ENCODE measurements at places on chromosomes 7 and 10.

- DNase-seq = no peak
Observed at GRCh38 chr10:71079761-71080380, 132.5 kb upstream of the UNC5B start.

- no peak for DNase-seq
Observed at GRCh38 chr10:51001587-51001986, 72.7 kb upstream of the PRKG1 start.

DNA sequence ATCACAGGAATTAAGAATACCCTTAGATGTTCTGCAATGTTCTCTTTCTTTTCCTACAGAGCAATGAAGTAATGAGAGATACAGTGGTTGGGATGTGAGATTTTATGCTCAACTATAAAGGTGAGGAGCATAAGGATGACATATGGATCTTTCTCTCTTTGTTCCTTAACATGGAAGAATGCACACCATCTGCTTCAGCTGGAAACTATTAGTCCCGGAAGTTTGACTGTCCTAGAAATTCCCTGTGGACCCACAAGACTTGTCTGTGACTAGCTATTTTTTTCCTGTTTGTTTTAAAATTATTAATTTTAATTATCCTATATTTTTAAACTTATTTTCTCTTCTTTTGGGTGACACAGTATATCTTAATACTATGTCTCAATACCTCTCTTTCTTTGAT, 80.2 kb downstream of the DKK1 start:
- no peak for DNase-seq

- DNase-seq = no peak
Observed at GRCh38 chr7:17689361-17689902, 250.9 kb downstream of the SNX13 start.

DNA sequence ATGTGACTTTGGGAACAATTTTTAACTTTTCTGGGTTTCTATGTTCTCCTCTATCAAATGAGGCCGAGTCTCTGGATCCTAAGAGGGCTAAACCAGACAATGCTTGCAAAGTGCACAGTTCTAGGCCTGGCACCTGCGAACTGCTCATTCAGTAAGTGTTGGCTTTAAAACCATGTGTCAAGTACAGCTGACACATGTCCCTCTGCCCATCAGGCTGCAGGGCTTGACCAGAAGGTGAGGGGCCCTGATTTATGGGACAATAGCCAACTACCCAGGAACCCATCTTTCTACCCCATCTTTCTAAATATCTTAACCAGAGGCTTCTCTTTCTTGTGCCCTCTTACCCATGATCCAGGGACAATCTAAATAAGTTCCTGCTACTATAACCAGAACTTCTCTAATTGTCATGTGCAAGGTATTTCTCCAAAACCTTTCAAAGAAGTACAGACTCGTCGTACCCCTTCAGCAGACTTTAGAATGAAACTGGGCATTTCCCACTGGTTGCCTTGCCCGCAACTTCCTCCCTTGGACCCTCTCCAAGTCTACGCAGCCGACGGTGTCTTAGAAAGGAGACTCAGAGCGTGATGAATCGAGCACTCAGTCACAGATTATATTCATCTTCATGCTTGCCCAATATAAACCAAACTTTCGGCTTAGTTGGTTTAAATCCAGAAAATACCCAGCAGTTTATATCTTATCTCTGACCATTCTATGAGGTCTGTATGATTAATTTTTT, 69.8 kb upstream of the STEAP1B start:
- DNase-seq = no peak

DNA sequence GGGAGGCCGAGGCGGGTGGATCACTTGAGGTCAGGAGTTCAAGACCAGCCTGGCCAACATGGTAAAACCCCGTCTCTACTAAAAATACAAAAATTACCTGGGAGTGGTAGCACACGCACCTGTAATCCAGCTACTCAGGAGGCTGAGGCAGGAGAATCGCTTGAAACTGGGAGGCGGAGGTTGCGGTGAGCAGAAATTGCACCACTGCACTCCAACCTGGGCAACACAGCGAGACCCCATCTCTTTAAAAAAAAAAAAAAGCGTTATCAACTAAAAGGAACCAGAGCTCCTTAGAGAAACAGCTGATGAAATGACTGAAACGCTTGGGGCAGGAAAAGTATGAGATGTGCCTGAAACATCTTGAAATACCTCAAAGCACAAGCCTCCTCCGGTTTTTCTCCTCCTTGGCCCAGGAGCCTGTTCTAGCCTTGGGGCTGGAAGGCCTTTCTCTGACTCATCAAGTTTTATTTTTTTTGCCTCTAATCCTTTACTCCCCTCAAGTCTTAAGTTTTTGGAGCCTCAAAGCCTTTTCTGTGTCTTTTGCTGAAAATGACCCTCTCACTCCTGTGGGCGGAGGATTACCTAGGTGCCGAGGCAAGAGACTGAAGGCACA, 2.6 kb upstream of the METTL27 start:
- no peak for DNase-seq

- DNase-seq = no peak
Observed at GRCh38 chr7:41942468-41943093, 239.7 kb upstream of the INHBA start.
